ENCODE measurements at places on chromosomes 4 and X. TPM values are rescaled to one million over a fixed set of nuclear protein-coding genes. Genes with fewer than 3 reads are reported as not detected.

The SLC6A14 gene
- total RNA-seq, result not detected

The TLR2 gene
- total RNA-seq, result 0.60 TPM

The CLGN gene
- not detected for total RNA-seq

The BEND4 gene
- not detected for total RNA-seq

Data from osteocyte (in vitro differentiated cells).